ENCODE measurements at places on chromosomes 1 and 21.

GRCh38 chr1:153938996-153939395, 7.5 kb downstream of the DENND4B start:
- DNase-seq: no peak

GRCh38 chr1:243719476-243719875, 130.6 kb downstream of the AKT3 start:
- DNase-seq: no peak

DNA sequence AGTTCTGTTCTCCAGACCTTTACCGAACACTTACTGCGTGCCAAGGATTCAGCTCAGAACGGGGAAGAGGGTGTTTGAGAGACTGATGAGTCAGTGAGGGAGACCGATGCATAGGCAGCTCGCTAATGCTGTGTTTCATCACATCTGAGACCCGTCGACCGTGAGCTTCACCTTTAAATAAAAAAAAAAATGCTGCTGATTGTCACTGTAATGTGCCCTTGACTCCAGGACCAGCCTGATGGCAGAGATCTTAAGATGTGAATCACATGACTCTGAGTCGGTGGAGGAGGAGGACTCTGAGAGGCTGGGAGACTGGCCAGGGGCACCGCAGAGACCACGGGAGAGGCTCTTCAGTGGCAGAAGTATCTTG, 28.8 kb downstream of the SPSB1 start:
- no peak for DNase-seq

DNA sequence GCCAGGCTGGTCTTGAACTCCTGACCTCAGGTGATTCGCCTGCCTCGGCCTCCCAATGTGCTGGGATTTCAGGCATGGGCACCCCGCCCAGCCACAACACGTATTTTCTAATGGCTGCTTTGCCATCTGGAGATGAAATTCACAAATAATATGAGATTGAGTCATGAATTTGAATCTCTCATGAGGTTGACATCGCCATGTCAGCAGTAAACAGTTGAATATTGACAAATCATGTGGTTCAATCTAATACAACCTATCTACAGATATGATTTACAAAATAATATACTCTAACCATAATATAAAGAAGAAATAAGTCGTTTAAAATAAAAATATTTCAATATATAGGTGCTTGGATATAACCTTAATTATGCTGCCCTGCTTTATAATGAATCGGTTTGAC, 42.1 kb downstream of the MYOM3 start:
- DNase-seq: no peak

GRCh38 chr1:29640428-29640785, 404.1 kb downstream of the PTPRU start:
- DNase-seq: no peak

GRCh38 chr21:42939582-42940413, 14.4 kb upstream of the ERVH48-1 start:
- DNase-seq: no peak
